ENCODE measurements at places on chromosomes 1 and 21.
A peak's percentile ranks its signal among the peaks of the same experiment; 100 is the strongest.

DNA sequence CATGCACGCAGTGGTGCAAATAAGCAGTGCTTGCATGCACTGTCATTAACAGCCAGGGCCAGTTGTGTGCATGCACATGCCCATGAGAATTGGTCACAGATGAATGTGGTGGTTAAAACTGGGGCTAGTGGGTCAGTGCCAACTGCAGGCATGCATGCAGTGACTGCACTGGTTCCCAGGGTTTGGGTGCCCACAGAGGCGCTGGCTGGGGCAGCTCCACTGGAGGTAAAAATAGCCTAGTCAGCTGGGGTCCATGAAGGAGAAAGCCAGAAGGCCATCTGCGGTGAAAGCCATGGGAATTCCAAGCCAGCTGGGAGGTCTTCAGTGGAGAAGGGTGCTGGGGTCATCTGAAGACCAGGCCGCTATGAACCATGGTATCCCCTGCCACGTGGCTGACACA lies 70.2 kb downstream of the SLC5A9 start:
- DNase-seq, result no peak

DNA sequence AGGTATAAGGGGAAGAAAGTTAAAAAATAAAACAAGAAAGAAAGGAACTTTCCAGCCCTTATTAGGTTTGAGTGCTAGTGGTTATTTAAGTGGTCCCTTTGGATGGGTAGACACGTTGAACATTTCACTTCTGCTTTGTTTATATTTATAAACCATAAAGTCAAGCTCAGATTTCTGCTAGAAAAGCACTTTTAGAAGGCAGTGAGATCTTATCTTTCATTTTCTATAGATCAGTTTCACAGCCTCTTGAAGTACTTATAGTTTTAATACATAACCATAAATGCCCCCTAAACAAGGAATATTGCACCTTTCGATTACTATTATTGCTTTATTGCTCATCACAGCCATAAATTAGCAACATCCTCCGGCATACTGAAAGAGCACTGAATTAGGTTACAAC lies 446.8 kb upstream of the PLXNA2 start:
- no peak for DNase-seq

- no peak for DNase-seq
Observed at GRCh38 chr1:21539933-21540332, 30.7 kb downstream of the ALPL start.

GRCh38 chr1:180793451-180793850 lies 119.2 kb upstream of the KIAA1614 start:
- no peak for DNase-seq

- no peak for DNase-seq
Observed at GRCh38 chr1:208127792-208128529, 116.2 kb downstream of the PLXNA2 start.

DNA sequence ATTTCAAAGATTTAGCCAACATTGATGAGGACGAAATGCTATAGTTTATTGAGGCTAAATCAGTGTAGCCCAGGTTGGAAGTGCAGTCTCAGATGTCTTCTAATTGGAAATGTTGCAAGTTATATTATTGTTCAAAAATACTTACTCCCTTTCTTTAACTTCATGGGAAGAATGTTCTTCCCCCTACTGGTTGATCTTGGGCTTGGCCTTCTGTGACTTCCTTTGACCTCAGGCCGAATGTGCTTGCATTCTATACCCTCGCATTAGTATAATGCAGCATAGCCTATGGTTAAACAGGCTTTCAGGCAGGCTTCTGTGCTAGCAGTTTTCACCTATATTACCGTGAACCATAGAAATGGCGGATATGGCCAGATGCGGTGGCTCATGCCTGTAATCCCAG lies 77.3 kb downstream of the RPE65 start:
- DNase-seq, result no peak

- no peak for DNase-seq
Observed at GRCh38 chr1:156691665-156692440, 13.5 kb downstream of the CRABP2 start.

DNA sequence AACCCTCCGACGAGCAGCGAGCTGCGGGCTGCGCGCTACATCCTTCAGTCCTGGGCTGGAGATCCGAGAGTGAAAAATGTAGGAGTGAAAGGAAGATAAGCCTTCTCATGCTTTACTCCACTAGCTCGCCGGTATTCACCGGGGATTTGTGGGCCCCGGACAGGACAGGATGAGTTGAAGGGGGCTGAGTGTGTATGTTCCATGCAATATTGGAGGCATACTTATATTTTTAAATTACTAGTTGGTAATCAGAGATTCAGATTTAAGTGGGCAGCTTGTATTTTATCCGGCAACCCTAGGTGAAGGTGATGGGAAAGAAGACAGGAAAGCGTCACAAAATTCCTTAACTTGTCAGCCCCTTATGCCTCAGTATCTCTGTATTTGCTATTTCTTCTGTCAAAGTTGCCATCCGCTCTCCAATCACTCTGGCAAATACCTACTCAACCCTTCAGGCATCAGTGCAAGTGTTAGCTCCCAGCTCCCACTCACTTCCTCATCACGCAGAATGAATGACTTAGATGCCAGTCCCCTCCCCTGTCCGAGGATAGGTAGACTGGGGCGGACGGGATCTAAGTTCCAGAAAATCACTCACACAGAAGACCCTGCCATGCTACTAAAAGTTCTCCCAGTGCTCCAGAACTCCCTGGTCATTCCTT lies 503 bp upstream of the PIGM start:
- no peak for DNase-seq

GRCh38 chr1:18794051-18794450 lies 65.4 kb downstream of the TAS1R2 start:
- DNase-seq, result no peak

GRCh38 chr1:219324629-219325367 lies 151.1 kb downstream of the LYPLAL1 start:
- no peak for DNase-seq

DNA sequence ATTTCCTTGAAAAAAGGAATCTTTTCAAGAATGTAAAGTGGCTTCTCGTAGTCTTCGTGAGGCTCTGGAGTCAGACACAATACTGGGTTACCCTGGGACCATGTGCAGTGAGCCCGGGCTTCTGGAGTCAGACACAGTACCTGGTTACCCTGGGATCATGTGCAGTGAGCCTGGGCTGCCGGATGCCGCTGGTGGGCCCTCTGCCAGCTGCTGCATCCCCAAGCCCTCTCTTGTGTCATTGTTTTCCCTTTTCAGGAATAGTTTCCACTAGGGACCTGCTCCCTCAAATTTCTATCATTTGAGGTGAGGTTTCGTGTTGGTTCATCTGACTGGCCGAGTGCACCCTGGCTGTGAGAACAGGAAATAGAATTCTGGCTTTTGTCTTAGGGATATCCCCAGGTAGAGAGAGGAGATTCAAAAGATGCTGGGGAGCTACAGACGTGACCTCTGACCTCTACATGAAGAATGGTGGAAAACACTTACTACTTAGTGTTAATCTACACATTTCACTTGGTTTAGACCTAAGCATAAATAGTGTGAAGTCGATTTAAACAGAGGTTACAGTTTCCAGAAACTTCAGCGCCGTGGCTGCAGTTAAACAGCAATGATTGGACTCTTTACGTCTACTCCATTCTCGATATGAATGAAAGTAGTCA lies 10.6 kb downstream of the ADARB1 start:
- DNase-seq, result no peak

DNA sequence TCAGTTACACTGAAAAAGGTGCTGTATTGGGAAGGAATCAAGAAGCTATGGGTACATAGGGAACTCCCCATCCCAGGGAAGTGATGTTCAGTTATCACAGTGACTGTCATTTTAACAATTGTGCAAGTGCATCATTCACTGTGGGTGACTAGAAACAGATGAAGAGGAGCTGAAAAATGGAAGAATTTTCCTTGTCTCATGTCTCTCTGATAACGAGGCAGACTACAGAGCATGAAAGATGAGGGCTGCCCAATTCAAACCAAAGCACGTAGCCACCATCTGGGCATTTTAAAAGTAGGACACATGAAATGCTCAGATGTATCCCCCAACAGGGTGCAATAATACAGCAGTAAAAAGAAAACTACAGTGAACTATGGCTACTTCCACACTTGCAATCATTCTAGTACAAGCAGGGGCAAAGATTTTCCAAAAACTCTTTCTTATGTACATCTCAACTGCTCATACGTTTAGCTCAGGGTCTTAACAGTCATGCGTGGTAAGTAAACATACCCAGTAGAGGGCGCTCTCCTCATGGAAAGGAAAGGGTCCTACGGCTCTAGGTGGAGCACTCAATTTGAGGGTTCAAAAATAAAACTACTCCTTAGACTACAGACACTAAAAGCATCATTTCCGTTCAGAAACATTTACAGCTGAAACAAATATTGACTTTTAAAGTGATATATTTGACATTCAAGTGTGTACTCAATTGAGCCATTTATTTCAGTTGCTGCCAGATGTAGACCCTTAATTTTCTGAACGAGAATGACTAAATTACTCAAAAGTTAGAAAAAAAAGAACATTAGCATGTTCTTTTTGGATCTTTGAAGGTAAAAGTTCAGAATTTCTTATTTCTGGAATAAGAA lies 143.2 kb downstream of the KCTD3 start:
- DNase-seq, result no peak

GRCh38 chr1:89523572-89524368 lies 859 bp upstream of the LRRC8B start:
- DNase-seq, result peak; percentile 72

GRCh38 chr1:165844114-165844798 lies 16.8 kb downstream of the UCK2 start:
- no peak for DNase-seq

GRCh38 chr1:41496080-41497055 lies 11.9 kb upstream of the EDN2 start:
- DNase-seq, result peak; percentile 33

- DNase-seq, result no peak
Observed at GRCh38 chr1:10727751-10728232, 68.7 kb downstream of the CASZ1 start.

DNA sequence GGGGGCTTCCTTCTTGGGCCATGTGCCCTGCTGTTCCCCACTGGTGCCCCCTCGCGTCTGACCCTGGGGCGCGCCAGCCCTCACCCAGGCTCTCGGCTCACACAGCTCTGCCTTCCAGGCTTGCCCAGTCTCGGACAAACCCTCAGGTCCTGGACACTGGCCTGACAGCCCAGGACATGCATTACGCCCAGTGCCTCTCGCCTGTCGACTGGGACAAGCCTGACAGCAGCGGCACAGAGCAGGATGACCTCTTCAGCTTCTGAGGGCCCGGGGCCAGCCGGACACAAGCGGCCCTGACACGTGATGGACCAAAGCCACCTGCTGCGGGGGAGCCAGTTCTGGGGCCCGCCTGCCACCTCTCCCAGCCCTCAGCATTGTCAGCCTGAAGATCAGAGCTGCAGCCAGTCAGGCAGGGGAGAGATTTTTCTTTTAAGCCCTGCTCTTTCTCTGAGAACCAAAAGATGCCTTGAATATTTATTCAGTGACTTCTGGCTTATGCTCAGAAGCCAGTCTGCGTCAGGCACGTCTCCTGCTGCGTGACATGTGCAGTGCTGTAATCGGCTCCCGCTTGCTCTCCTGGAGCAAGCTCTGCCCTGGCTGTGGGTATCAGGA lies 23.4 kb downstream of the LDLRAP1 start:
- no peak for DNase-seq

GRCh38 chr1:9289711-9290485 lies 2.8 kb upstream of the SPSB1 start:
- peak; percentile 21 for DNase-seq

- DNase-seq, result peak; percentile 7
Observed at GRCh38 chr1:182392050-182393028, 749 bp upstream of the GLUL start.

DNA sequence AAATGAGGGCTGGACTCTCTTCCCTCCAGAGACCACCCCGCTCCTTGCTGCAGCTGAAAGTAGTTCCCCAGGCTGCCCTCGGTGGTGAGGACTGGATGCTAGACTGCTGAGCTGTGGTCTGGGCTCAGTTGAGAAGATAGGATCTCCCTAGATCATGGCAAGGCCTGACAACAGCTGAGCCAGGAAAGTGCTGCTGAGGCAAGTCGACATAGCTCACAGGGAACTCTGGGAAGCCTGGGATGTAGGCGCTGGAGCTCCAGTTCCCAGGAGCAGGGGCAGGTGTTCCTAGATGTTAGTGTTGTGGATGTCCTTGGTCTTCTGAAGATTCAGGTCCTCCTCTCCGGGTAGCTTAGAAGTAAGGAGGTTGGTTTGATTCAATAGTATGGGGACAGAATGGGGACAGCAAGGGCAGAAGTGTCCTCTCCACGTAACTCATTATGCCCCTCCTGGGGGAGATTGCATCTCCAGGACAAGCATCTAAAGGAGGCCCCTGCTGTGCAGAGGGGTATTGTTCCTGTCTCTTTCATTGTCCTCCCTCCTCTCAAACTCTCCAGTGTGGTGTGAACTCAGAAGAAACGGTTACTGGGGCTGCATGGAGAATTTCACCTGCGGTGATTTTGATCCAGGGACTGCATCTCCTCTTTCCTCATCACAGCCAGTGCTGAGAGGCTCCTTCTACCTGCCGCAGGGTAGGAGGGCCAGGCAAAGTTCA lies 3.7 kb downstream of the CYB561D1 start:
- DNase-seq, result no peak

- no peak for DNase-seq
Observed at GRCh38 chr1:40868051-40868723, 6.0 kb upstream of the CITED4 start.

- DNase-seq, result no peak
Observed at GRCh38 chr1:103247517-103247916, 139.2 kb upstream of the COL11A1 start.

GRCh38 chr1:87794788-87795614 lies 466.3 kb downstream of the LMO4 start:
- no peak for DNase-seq

DNA sequence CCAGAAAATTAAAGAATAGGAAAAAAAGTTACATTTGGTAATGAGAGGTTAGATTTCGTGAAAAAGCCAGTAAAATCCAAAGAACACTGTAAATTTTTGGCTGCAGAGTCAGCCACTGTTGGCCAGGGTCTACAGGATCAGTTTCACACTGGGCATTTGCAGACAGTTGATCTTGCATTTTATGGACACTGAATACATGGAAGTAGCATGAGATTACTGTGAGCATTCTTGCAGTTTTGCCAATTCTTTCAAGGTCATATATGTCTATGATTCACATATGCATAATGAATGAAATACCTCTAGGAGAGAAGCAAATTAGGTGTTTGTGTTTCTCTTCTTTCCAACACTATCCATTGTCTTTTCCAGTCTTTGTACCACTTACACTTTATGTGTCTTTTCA lies 200.8 kb upstream of the DPYD start:
- DNase-seq, result no peak

DNA sequence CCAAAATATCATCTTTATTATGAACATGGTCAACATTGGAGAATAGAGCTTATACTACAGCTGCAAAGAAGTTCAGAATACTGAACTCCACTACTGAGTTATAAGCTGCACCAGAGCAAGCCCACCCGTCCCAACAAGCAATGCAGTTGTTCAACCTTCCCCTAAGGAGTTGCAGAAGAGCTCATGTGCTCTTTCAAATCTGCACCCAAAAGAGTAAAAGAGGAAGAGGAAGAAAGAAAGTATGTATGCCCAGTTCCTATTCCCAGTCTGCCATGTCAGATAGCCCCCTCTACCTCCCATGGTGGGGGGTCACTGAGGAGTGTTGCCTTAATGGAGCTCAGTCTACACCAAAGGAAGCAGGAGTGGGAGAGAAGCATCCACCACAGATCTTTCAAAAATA lies 6.9 kb downstream of the C1orf162 start:
- DNase-seq, result no peak
